ENCODE measurements at places on chromosomes 6 and 20.

DNA sequence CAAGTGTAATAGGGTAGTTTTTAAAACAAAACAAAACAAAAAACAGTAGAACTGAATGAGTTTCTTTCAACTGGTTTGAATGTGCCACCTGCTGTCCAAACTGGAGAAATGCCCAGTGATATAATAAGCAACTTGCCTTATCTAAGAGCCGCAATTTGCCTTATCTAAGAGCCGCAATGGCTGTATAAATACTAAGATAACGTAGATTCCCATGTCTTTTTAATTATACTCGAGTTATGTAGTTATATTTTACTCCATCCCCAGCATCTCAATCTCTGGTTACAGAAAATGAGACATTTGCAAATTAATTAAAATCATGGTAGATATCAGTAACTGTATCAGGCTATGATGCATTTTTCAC lies 67.2 kb downstream of the RPP40 start:
- DNase-seq = no peak

GRCh38 chr6:30839671-30840070 lies 44.6 kb upstream of the DDR1 start:
- DNase-seq = no peak

- DNase-seq = peak; percentile 37
Observed at GRCh38 chr6:136784910-136785746, 7.1 kb downstream of the MAP3K5 start.

GRCh38 chr20:4029505-4030467 lies 14.4 kb upstream of the RNF24 start:
- no peak for DNase-seq

- no peak for DNase-seq
Observed at GRCh38 chr6:56891754-56892153, 63.2 kb upstream of the BEND6 start.

DNA sequence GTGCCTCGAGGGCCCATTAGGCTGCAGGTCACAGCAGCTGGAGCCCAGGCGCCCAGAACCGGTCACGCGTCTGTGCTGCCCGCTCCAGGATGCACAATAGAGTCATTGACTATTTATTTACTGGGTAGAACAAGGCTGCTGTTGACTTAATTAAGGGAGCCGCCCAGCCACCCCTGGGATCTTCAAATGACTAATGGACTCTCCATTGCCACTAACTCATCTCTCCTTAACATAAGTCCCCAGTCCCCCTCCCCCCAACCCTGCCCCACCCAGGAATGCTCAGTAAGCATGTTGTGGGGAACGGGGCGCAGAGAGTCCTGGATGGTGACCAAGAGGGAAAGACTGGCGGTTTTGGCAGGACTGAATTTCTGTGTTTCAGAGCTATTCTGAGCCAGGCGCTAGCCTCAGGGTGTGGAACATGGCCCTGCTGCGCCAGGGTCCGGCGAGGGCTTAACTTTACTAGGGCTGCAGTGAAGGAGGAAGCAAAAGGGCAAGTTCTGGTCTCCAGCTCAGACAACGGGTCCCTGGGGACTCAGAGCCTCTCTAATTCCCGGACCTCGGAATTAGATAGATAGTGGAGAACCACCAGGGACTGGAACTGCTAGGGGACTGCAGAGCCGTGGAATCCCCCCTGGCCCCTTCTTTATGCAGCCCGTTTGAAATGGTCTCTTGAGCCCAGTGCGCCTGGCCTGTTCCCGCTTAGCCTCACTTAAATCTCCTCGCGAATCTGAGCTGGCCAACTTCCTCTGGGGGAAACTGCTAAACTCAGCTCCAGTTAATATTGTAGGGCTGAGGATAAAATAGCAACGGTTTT lies 1.5 kb upstream of the GRIK2 start:
- DNase-seq = no peak

DNA sequence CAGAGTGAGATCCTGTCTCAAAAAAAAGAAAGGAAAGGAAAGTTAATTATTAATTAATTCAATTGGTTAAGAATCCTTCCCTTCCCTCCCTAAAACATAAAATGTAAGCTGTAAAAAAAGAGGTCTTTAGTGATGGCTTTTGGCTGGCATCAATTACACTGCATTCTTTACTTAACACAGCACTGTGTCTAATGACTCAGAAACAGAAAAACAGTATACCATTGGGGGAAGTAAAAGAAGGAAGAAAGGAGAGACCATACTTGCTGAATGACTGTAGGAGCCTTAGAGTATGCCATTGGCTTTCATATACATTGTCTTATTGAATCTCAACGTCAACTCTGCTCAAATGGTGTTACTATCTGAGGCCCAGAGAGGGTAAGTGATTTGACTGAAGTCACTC lies 18.3 kb upstream of the CITED2 start:
- no peak for DNase-seq

DNA sequence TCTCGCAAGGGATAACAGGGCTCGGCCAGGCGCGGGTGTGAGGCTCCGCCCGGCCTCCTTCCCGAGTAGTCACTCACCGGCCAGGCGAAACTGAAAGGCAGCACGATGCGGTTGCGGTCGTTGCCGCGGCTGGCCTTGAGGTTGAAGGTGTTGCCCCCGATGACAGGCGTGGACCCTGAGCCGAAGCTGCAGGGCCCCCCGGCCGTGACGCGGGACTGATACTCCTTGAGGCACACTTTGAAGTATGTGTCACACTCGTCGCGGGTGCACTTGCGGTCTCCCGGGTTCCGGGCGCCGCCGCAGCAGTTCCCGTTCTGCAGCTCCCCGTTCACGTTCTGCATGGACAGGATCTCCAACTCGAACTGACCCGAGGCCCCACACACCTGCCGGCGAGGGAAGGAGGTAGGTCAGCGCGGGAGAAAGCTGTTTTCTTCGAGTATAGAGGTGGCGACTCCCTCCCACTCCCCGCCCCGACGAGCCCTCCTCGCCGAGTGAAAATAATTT lies 1.1 kb downstream of the JAG1 start:
- DNase-seq = no peak

DNA sequence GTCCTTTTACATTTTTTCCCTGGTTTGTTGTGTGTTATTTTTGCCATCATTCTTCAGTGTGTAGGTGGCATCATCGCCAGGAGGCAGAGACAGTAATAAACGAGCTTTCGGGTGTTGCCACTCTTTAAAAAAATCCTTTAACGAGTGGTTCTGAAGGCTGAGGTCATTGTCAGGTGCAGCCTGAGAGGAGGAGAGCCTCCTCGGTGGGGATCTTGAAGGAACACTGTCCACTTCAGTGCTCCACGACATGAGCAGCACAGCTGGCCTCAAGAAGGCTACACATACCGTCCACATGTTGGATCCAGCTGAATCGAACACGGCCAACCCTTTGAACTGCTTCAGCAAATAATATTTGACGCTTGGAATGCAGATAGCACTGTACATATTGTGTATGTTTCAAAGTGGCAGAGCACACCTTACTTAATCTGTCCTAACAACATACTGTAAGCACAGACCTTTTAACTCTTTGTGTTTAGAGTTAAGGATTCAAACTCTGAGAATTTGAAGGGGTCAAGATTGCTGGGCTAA lies 48.0 kb upstream of the FOXQ1 start:
- DNase-seq = no peak

DNA sequence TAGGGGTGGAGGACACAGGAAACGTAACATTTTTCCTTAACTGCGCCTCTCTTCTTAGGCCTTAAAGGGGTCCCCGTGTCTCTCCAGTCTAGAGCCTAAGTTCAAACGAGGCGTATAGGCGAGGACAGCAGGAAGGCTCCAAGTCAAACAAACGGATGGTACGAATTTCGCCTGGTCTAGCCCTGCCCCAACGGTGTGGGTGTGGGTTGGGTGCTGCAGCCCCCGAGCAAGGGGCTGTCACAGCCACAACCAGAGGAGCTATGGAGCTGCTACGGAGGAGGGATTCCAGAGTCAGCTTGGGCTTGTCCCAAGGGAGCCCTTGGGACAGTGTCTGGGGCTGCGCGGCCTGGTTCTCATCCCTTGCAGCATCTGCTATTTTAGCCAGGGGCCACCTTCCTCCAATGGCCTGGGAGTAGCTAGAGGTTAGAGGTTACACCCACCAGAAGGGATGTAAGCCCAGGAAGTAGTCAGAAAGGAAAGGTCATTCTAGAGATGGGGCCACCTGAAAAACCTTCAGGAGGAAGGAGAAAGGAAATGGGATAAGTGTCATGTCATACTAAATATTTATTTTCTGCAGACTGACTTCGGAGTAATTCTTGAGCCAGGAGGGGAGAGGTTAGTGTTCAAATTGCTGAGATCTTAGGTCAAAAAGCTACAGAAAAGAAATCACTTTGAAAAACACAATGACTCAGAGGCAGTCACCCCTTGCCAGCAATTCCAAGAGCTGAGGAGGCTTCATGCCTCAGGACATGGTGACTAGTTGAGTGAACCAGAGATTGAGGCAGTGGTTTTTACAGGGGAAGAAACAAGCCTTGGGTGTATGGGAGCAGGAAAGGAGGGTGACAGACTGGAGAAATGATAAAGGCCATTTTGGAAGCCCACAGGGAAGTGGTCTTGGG lies 21.7 kb downstream of the VPS52 start:
- peak; percentile 1 for DNase-seq

GRCh38 chr6:20845592-20845991 lies 311.3 kb downstream of the CDKAL1 start:
- DNase-seq = no peak

GRCh38 chr6:52063584-52064344 lies 23.6 kb downstream of the PKHD1 start:
- DNase-seq = peak; percentile 22

DNA sequence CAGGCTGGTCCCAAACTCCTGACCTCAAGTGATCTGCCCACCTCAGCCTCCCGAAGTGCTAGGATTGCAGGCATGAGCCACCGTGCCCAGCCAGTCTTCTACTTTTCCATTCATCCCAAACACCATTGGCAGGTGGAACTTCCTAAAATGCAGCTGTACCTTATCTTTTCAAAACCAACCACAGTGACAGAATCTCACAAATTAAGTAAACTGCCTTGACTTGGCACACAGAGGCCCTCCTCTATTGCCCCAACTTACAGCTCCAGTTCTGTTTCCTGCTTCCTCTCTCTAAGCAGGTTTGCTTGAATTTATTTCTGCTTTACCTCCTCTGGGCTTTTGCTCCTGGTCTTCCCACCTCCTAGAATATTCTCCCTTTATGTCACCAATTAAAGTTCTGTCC lies 7.6 kb downstream of the MYB start:
- no peak for DNase-seq

DNA sequence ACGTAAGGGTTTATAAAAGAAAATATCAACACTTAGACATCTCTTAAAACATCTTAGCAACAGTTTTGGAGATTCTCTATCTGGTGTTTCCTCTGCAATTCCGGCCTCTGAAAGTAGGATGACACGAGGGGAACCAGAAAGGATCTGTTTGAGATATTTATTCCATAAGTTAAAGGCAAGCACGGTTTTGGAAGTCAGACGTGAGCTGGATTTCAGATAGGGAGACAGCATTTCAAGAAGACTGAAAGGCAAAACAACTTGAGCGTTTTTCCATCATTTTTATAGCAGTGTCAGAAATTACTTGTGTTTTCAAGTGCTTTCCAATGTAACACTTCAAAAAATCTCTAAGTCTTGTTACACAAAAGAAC lies 52.9 kb upstream of the BTN3A2 start:
- no peak for DNase-seq

GRCh38 chr6:117561128-117561527 lies 41.2 kb downstream of the GOPC start:
- no peak for DNase-seq

DNA sequence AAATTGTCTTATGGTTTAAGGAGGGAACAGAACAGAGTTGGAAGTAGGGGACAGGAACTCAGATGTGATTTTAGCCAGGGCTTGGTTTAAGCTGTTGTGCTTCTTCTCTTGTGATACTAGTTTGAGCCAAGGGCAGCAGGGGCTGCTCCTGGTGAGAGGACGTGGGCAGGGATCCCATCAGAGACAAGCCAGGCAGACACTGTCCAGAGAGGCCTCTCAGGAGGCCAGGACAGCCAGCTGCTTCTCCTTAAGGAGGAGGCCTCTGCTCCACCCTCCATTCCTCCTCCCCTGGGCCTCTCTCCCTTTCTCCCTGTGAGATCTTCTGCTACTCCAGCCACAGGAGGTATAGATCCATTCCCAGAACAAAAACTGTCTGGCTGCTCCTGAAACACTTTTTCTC lies 108.4 kb upstream of the MLN start:
- DNase-seq = no peak

DNA sequence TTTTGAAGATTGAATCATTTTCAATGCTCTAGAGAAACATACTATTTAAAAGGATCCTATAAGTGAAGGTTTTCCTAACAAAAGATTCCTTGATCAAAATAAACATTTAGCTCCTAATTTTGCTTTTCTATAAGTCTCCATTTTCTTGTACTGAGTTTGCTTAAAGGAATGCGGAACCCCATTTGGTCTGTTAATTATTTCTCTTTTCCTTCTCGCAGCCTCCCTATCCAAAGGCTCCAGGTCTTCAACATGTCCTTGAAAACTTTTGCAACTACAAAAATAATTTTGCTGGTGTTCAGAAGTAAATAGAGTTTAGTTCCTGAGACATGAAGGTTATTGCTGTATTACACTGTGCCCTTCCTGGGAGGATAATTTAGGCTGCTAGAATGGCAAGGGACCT lies 8.3 kb upstream of the NPEPL1 start:
- no peak for DNase-seq

DNA sequence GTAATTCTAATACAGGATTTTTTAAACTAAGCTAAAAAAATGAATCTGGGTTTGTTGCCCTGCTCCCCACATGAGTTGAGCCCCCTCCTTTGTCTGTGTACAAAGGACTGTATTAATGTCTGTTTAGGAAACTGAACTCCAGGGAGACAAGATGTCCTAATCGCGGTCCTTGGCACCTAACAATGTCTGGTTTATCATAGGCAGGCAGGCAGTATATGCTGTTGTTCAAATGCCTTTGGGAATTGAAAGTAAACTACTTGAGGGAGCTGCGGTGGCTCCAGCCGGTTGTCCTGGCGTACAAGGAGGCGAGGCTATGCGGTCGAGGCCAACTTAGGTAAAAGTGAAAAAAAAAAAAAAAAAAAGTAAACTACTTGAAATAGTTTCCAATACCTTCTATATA lies 98.5 kb downstream of the TULP4 start:
- DNase-seq = no peak

DNA sequence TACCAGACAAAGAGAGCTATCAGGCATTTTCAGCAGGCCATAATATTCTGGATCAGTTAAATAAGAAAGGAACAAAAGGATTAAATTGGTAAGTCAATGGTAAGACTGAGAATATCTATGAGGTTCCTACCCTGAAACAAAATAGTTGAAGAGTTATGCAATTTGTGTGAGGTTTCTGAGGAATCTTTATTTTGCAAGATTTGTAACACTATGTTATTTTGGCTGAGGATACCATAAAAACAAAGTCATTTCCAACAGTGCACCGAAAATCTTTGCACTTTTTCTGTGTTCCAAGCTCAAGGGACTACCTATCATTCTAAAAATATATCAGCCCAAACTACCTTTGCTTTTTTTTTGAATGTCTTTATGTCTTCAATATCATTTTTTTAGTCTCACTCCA lies 383.3 kb upstream of the CITED2 start:
- no peak for DNase-seq

DNA sequence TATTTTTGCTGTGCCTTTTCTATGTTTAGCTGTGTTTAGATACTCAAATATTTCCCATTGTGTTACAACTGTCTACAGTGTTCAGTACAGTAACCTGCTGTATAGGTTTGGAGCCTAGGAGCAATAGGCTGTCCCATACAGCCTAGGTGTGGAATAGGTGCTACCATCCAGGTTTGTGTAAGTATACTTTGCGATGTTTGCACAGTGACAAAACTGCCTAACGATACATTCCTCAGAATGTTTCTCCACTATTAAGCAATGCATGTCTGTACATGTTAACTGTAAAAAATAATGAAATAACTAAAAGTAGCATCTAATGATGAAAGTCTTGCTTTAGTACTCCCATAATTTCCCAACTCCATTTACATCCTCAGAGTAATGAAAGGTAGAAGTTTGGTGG lies 46.0 kb downstream of the SERAC1 start:
- DNase-seq = no peak
